ENCODE measurements at places on chromosomes 5 and 9.

- no peak for DNase-seq
Observed at GRCh38 chr5:172141949-172142319, 46.1 kb downstream of the STK10 start.

GRCh38 chr5:137627293-137627692, 108.6 kb downstream of the KLHL3 start:
- no peak for DNase-seq

DNA sequence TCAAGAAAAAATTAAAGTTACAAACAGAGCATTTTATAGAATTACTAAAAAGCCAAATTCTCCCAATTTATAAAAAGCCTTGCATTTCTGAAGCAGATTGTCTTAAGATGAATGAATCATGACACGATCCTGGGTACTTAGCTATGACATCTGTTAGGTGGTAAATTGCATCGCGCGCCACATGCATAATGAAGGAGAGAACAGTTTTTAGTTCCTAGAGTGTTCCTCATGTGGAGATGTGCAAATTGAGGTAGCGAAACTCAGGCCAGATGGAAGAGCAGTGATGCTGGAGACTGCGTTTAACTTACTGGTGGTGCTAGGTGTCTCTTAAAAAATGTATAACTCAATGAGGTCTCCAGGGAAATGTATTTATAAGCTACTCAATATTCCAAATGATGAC, 516.1 kb downstream of the EFNA5 start:
- no peak for DNase-seq

DNA sequence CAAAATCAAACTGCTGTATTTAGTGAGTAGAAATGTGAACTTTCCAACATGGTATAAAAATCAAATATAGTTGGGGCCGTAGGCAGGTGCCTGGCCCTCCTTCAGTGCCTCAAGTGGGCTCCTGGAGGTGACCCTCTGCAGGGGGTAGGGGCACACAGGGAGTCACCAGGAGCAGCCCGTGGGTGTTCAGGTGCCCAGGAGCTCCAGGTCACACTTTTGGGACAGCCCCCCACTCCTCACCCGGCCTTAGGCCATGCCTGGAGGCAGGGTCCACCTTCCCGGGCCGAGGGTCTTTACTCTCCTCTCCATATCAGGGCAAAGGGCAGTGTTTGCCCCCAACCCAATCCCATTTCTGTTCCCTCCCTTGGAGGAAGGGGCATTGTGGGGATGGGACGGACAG, 108.0 kb upstream of the MTAP start:
- no peak for DNase-seq

DNA sequence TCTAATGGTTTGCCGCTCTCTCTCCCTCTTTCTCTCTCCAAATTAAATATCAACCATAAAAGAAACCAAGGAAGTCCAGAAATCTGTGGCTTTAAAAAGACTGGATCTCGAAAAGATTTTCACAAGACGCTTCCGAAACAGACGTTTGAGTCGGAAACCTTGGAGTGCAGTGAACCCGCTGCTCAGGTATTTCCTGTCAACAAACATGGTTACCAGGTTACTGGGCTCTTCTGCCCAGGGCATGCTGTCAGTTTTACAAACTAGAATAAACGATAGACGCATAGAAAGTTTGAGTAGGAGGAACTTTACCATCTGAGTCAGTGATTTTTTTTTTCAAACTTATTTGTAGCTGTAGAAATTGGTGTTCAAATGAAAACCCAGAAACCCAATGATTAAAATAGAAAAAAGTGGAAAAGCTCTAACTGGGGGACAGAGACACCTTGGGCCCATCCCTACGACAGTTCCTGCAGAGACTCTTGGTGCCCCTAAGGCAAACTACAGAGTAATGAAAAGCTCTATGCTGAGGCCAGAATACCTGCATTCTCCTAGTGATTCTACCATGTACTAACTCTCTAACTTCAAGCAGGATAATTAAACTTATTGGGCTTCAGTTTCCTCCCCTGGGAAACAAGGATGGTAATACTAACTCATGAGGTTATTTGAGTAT, 90.0 kb downstream of the DOCK8 start:
- no peak for DNase-seq

- no peak for DNase-seq
Observed at GRCh38 chr5:167533814-167534795, 757.3 kb upstream of the WWC1 start.

DNA sequence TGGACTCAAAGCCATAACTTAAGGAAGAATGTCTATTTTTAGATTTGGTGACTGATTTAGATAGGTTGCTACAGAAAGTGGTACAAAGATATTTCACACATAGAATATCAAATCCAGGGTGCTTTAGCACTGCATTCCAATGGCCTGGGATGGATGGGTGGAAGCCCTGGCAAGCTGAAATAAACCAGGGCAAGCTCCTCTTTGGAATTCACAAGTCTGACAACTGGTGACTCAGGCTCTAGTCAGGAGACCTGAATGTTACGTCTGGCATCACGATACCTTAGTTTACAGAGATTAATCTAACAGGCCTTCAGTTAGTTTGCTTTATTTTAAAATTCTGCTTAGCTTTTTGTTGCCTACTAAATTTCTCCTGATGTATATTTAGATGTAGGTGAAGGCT, 144.0 kb downstream of the TMC1 start:
- DNase-seq: no peak

DNA sequence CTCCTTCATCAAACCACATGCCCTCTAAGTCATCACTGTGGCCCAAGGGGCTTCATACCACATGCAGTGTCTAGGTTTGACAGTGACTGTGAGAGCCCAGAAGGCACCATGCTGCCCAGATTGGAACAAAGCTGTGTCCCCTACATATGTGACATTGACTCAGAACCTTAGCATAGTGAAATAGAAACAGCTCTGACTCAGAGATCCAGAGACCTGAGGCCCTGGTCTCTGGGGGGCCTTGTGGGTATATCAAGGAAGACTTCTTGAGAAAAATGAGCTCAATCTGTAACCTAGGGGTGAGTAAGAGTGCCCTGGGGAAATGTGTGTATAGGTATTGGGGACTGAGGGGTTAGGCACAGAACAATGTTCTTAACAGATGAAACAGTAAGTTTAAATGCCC, 7.1 kb upstream of the ENTREP1 start:
- no peak for DNase-seq

DNA sequence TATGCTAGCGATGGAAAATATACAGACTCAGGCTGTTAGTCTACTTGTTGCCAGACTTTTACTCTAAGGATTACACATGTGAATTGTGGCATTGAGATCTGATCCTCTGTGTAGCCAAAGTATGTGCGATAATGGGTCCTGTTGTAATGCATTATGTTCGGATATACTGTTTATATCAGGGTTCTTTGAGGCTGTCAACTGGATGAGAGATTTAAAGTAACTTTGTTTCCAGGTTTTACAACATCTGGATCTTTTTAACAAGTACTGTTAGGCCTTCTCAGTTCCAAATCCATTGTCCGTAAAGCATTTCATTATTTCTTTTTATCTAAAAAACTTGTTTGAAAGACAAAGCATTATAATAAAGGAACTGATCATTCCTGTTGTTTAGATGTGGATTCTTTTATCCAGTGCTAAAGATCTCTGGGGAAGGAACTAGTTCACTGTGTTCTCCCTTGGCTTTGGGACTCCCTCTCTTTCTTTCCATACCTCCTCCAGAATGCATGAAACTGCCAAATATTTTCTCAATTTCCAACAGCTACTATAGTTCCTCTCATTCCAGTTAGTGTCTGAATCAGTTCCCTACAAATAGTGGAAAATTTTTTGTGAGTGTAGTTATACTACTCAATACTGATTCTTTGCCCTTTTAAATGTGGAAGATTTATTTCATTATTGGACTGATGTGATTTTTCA, 68.8 kb downstream of the HACD4 start:
- DNase-seq: no peak

DNA sequence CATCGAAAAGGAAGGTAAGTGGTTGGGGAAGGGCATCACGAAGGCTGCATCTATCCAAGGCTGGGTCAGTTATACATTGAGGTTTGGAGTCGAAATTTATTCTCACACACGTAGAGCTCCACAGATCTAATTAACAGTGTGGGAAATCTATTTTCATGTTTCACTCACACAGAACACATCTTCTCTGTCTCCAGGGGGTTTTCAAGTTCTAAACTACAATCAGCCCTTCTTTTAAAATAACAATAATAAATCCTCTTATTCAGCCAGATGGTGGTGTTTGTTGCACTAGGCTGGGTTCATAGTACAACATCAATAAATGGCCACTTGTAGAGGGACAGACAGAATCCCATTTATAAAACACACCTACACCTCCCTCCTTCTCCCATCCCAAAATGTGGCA, 174.5 kb upstream of the KLF9 start:
- no peak for DNase-seq

DNA sequence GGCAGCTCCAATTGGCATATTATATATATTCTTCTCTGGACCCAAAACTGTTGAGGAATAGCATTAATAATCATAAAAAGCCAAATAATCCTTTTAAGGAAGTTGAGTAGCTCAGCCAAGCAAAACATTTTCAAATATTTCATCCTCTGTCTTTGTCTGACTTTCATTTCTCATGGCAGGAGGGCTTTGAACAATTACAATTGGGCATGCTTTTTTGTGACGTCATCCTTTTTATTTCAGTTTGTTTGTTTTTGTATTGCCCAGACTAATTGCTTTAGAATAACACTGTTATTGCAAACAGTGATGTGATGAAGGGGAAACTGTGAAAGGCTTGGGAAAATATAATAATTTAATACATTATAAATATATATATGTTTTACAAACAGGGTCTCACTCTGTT, 65.2 kb upstream of the MAP1B start:
- DNase-seq: no peak

DNA sequence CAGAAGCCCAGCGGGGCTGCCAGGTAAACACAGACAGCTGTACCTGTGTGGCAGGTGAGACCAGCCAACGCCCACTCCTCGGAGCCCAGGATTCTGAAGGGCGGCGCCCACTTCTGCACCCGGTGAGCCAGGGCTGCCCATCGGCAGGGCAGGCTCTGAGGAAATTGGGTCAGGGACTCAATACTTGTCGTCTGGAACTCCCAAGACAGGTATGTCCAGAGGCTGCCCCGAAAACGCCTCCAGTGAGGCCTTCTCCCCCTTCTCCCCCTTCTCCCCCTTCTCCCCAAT, 19.8 kb downstream of the GLT6D1 start:
- no peak for DNase-seq

DNA sequence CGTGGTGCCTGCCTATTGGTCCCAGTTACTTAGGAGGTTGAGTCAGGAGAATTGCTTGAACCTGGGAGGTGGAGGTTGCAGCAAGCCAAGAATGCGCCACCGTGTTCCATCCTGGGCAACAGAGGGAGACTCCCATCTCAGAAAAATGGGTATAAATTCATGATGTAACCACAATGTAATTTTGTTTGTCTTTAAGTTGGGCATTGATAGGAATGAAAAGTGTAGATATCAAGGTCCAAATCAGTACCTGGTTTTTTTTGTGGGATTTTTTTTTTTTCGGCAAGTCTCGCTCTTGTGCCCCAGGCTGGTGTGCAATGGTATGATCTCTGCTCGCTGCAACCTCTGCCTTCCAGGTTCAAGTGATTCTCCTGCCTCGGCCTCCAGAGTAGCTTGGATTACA, 7.4 kb downstream of the NPM1 start:
- DNase-seq: no peak

GRCh38 chr9:95092262-95093072, 225.0 kb downstream of the FANCC start:
- no peak for DNase-seq

GRCh38 chr5:108747111-108747773, 455 bp upstream of the FER start:
- DNase-seq: no peak

DNA sequence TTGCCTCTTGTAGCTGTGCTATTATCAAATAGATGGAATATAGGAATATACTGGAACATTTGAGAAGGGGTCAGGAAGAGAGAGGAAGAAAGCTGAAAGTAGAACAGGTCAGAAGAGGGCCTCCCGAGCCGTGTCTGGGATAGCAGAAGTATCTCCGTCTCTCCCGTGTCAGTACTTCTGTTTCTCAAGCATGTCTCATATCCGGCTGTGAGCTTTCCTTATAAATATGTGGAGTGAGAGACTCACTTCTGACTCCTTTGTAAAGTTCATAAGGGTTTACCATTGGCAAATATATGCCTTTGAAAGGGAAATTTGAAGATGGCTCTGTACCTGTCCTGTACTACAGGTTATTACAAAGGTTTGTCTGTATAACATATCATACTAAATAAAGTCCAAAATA, 50.3 kb downstream of the MOCS2 start:
- DNase-seq: no peak

DNA sequence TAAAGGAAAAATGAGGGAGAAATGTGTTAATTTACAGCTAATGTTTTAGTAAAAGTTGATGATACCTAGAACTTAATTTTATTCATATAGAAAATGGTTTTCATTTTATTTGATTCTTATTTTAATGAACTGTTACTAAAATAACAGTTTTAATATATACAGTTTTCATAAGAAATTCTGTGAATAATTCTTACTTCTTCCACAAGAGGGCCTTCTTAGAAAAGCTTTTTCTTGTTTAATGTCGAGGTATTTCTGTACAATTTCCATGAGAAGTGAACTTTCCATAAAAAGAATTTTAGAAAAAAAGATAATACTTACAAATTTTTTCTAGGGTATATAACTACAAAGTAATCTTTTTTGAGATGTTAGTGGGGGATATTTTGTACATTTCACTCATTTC, 73.9 kb downstream of the KLF9 start:
- DNase-seq: no peak

DNA sequence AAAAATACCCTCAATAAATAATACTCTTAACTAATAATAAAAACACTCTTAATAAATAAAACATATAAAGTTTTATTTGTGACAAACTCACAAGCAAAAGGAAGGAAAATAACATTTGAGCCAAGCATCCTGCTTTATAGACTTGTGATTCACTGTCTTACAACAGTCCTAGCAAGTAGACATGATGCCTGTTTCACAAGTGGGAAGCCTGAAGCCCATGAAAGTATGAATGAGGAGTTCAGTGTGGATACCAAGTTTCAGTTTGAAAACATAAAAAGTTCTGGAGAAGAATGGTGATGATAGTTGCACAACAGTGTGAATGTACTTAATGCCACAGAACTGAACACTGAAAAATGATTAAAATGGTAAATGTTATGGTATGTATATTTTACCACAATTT, 10.9 kb downstream of the HABP4 start:
- no peak for DNase-seq

DNA sequence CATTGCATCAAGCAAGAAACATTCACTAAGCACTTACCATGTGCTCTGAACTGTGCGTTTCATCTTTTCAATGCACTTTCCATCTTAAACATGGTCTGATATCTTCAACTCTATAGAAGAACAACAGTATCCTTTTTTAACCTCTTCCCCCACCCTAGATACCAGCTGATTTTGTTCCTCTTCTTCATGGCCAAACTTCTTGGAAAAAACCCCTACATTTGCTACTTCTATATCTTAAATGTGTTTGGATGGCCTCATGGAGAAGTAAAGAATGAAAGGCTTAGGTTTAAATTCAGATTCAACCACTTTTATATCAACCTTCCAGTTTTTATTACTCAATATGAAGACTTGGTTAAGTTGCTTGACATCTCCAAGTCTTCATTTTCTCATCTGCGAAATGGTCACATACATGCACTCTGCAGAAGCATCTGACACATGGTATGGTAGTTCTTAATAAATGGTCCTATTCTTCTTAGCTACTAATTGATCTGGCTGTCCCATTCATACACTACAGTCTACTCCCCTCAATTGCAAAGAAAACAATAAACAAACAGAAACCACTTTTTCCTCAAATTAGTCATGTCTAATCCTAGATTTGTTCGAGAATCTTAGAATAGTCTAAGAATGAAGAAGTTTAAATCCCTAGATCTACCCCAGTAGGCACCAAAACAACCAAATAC, 59.4 kb downstream of the FYB1 start:
- no peak for DNase-seq

Measured in stimulated activated CD8-positive, alpha-beta memory T cell treated with anti-CD3 and anti-CD28 coated beads, Interleukin-7, amount 100 ng/mL, for 1 hour (primary cell).